ENCODE measurements at places on chromosomes 2 and 18. TPM values are rescaled to one million over a fixed set of nuclear protein-coding genes. Genes with fewer than 3 reads are reported as not detected.

DNA sequence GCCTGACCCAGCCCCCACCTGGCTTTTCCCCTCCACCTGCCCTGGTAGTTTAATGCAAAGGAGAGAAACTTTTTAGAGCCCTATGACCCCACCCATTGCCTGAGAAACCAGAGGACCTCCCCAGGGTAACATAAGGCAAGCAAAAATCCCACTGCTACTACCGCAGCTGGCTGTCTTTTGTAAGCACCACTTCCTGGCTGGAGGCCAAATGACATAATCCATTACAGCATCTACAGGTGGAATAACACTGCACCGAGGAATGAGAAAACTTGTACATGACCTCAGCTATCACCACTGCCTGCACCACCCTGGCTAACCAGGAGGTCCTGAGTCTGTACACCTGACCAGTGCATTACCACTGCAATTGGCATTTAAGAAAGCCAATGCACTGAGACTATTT is 149.6 kb upstream of the GALNT5 start:
- no peak overlapping the region for H3K27ac ChIP-seq
- no peak overlapping the region for H3K4me3 ChIP-seq
- H3K4me1 ChIP-seq: no peaks in the 10 kb centered on the region

- no peaks in the 10 kb centered on the region for H3K36me3 ChIP-seq
- no peaks in the 10 kb centered on the region for H3K4me1 ChIP-seq
- H3K27ac ChIP-seq: no peak overlapping the region
- no peak overlapping the region for H3K4me3 ChIP-seq
- no peaks in the 10 kb centered on the region for H3K27me3 ChIP-seq
These were observed 59.7 kb upstream of the DNMT3A start for GRCh38 chr2:25401307-25402026.

DNA sequence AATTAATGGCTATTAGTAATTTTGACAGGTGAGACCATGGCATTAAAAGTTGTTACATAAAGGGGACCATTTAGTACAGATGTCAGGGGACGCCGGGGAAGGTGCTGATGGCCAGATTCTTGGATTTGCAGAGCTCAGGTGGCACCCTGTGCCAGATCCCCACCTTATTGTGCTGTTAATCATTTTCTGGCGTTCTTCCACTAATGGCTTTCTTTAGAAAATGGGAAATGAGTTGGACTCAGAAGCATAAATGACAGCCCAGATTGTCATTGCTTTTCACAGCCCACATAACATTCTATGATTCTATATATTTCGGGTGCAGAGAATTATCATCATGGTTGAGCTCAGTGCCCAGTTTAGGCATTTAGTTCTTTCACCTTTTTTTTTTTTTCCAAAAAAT is 257.2 kb upstream of the TCF4 start:
- no peak for DNase-seq
- H3K27ac ChIP-seq: no peak overlapping the region
- no peak overlapping the region for H3K4me3 ChIP-seq
- no peaks in the 10 kb centered on the region for H3K27me3 ChIP-seq
- no peaks in the 10 kb centered on the region for H3K36me3 ChIP-seq

GRCh38 chr18:74714791-74715190 is 117.1 kb downstream of the ZNF407 start:
- no peaks in the 10 kb centered on the region for H3K36me3 ChIP-seq
- no peak for DNase-seq
- H3K27ac ChIP-seq: no peak overlapping the region
- H3K4me3 ChIP-seq: no peak overlapping the region

GRCh38 chr18:71301596-71301995 is 1012.8 kb downstream of the SOCS6 start:
- H3K27ac ChIP-seq: no peak overlapping the region
- no peaks in the 10 kb centered on the region for H3K36me3 ChIP-seq
- no peaks in the 10 kb centered on the region for H3K4me1 ChIP-seq
- no peaks in the 10 kb centered on the region for H3K27me3 ChIP-seq
- no peak overlapping the region for H3K4me3 ChIP-seq

DNA sequence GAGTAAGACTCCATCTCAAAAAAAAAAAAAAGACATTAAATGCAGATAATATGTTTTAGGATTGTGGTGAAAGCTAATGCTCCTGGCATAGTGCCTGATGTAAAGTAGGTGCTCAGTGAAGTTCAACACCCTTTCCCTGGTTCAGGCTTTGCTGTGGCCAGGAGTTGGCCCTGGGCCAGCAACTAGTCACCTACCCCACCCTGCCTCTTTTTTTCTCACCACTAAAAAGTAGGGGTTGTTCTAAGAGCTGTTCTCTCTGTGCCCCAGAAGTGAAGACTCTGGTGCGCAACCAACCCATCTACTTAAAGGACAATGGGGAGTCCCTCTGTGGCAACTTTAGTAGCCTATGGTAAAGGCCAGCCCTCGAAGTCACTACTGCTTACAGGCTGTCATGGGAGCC is 75.9 kb downstream of the DNMT3A start:
- no peaks in the 10 kb centered on the region for H3K27me3 ChIP-seq
- peaks cover 21% of the 10 kb centered on the region for H3K36me3 ChIP-seq
- no peak for DNase-seq
- H3K27ac ChIP-seq: no peak overlapping the region
- H3K4me1 ChIP-seq: no peaks in the 10 kb centered on the region

GRCh38 chr2:36333350-36334012 is 22.1 kb upstream of the CRIM1 start:
- no peak for DNase-seq
- no peak overlapping the region for H3K4me3 ChIP-seq
- H3K27me3 ChIP-seq: no peaks in the 10 kb centered on the region
- H3K4me1 ChIP-seq: no peaks in the 10 kb centered on the region
- no peak overlapping the region for H3K27ac ChIP-seq

- no peak overlapping the region for H3K4me3 ChIP-seq
- H3K4me1 ChIP-seq: no peaks in the 10 kb centered on the region
- H3K27me3 ChIP-seq: no peaks in the 10 kb centered on the region
These were observed 75.4 kb upstream of the PGAP1 start for GRCh38 chr2:197001921-197002320.

- no peak overlapping the region for H3K4me3 ChIP-seq
- no peaks in the 10 kb centered on the region for H3K27me3 ChIP-seq
- no peaks in the 10 kb centered on the region for H3K36me3 ChIP-seq
- no peak for DNase-seq
These were observed 25.4 kb upstream of the FMNL2 start for GRCh38 chr2:152309352-152310214.

DNA sequence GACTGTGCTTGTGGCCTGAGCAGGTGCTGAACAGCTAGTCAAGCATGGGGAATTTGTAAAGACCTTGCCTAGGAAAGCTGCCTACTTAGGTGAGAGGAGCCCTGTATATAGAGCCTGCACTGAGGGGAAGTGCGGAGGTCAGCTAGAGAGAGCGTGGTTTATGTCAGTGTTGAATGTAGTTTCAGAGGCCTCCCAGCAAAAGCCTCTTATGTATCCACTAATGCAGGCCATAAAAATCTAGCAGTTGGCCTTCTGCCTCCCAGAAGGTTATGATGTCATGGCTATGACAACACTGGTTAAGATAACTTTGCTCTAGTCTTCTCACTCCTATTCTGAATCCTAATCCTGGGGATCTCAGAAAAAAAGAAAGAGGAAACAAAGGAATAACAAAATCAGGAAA is 88.9 kb downstream of the ASXL3 start:
- no peak for DNase-seq
- no peak overlapping the region for H3K27ac ChIP-seq
- no peaks in the 10 kb centered on the region for H3K27me3 ChIP-seq
- H3K36me3 ChIP-seq: no peaks in the 10 kb centered on the region
- no peak overlapping the region for H3K4me3 ChIP-seq

DNA sequence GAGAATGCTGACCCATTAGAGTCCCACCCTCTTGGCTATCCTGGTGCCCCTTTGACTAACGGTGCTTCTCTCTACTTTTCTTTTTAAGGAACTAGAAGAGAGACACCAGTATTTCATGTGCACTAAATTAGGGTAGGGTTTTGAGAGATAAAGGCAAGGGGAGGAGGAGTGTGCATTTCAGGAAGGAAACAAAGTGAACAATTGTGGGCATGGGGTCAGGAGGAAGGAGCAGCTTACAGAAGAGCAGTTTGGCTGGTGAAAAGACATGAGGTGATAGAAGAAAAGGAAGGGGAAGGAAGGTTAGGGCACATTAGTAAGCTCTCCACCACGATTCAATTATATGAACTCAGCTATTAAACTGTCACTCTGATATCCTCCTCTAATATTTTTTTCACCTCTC is 105.8 kb upstream of the CTAGE1 start:
- no peaks in the 10 kb centered on the region for H3K4me1 ChIP-seq
- no peak overlapping the region for H3K27ac ChIP-seq
- no peak overlapping the region for H3K4me3 ChIP-seq
- no peaks in the 10 kb centered on the region for H3K36me3 ChIP-seq
- H3K27me3 ChIP-seq: no peaks in the 10 kb centered on the region
- no peak for DNase-seq

- H3K4me1 ChIP-seq: no peaks in the 10 kb centered on the region
- no peaks in the 10 kb centered on the region for H3K36me3 ChIP-seq
- no peak overlapping the region for H3K27ac ChIP-seq
- no peak overlapping the region for H3K4me3 ChIP-seq
- no peaks in the 10 kb centered on the region for H3K27me3 ChIP-seq
These were observed 51.0 kb downstream of the LTBP1 start for GRCh38 chr2:32997705-32998104.

DNA sequence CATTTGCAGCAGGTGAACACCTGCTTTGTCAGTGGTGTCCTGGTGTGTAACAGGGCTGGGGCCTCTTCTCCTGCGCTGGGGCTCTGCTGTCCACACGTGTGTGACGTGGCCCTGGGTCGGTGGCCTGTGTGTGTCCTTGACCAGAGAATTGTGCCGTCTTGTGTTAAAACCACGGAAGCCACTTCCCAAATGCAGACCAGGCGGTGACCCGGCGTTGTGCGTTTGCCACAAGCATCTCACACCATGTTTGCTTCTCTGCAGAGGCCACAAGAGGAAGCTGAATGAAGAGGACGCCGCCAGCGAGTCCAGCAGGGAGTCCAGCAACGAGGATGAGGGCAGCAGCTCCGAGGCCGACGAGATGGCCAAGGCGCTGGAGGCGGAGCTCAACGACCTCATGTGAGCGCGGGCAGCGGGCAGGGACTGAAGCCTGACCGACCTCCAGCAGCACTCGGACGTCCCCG is 44.3 kb upstream of the KCNG2 start:
- H3K27me3 ChIP-seq: no peaks in the 10 kb centered on the region
- H3K27ac ChIP-seq: no peak overlapping the region
- H3K36me3 ChIP-seq: peaks cover 26% of the 10 kb centered on the region
- no peak overlapping the region for H3K4me3 ChIP-seq
- no peak for DNase-seq

- H3K4me1 ChIP-seq: no peaks in the 10 kb centered on the region
- DNase-seq: no peak
- H3K36me3 ChIP-seq: no peaks in the 10 kb centered on the region
- no peak overlapping the region for H3K27ac ChIP-seq
- H3K4me3 ChIP-seq: no peak overlapping the region
These were observed 42.1 kb downstream of the RRM2 start for GRCh38 chr2:10164601-10165000.

GRCh38 chr18:21486905-21487437 is 113.5 kb downstream of the ESCO1 start:
- H3K27me3 ChIP-seq: no peaks in the 10 kb centered on the region
- H3K4me1 ChIP-seq: no peaks in the 10 kb centered on the region
- H3K4me3 ChIP-seq: no peak overlapping the region
- no peak for DNase-seq
- peaks cover 8% of the 10 kb centered on the region for H3K36me3 ChIP-seq

GRCh38 chr2:238081561-238081960 is 18.6 kb upstream of the ESPNL start:
- H3K36me3 ChIP-seq: peaks cover 19% of the 10 kb centered on the region
- no peaks in the 10 kb centered on the region for H3K4me1 ChIP-seq
- H3K4me3 ChIP-seq: no peak overlapping the region
- DNase-seq: no peak
- H3K27ac ChIP-seq: no peak overlapping the region
- H3K27me3 ChIP-seq: no peaks in the 10 kb centered on the region

DNA sequence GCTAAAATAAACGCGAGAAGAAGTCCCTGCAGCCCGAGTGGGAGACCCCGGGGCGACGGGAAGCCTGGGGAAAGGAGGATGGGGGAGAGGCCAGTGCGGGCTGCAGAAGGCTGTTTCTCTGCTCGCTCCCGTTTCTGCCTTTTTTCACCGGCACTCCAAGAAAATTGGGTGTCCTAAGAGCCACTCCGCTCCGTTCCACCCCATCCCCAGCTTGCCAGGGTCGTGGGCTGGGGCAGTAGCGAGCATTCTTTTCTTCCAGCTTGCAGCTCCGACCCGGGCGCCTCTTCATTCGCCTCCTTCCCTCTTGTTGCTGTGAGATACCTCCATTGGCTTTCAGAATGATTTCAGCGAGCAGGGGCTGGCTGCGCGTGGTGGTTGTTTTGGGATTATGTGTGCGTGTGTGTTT is 1.1 kb downstream of the HOXD3 start:
- DNase-seq: no peak
- H3K4me3 ChIP-seq: no peak overlapping the region
- peaks cover 30% of the 10 kb centered on the region for H3K4me1 ChIP-seq

DNA sequence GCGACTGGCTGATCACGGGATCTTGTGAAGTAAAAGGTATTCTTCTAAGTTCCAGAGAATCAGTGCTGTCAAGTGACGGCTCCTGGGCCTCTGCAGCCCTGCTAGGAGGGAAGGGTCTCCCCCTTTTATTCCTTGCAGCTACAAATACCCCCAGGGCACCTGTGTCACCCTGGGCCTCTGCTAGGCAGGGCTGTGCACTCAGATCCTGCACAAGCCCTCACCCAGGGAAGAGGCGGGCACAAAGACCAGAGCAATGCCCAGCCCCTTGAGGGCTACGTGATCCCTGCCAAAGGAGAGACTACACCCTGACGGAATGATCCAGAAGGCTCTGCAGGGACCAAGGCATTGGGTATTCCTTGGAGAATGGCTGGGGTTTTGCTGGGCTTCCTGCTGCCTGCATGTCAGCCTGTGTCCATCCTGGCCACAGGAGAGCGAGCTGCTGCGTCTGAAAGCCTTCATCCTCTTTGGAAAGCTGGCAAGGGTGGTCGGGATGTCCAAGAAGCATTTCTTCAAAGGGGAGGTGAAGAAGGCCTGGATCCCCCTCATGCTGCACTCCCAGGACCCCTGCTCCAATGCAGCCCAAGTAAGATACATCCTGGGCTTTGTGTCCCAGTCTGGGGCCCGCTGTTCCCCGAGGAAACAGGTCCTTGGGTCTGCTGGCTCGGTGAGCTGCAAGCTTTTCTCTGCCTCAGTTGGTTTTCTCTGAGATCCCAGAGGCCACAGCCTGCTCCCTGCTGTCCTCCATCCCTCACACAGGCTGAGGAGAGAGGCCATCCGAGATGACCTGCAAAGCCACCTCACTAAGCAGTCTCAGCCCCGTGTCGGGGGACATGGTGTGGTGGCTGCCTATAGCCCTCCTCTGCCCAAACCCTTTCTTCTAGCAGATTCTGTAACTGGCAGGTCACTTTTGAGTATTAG is 24.9 kb downstream of the HJURP start:
- H3K4me3 ChIP-seq: no peak overlapping the region
- no peak for DNase-seq
- no peaks in the 10 kb centered on the region for H3K4me1 ChIP-seq

- no peaks in the 10 kb centered on the region for H3K36me3 ChIP-seq
- H3K27me3 ChIP-seq: no peaks in the 10 kb centered on the region
- peak overlapping the region; percentile 50 for H3K4me3 ChIP-seq
- DNase-seq: no peak
- H3K27ac ChIP-seq: no peak overlapping the region
- no peaks in the 10 kb centered on the region for H3K4me1 ChIP-seq
These were observed 8.4 kb upstream of the TRABD2A start for GRCh38 chr2:84889332-84889731.

Gene SERPINB12
- not detected for total RNA-seq

Gene CHRNA1
- total RNA-seq: 0.41 TPM

Gene SP140
- total RNA-seq: 8.5 TPM

Gene GALNT3
- 3.5 TPM for total RNA-seq

Gene BUB1
- 0.27 TPM for total RNA-seq

Gene UGT1A5
- total RNA-seq: not detected

All from thoracic aorta (tissue), 2 donors.